ENCODE measurements at places on chromosomes 7 and 10.
A peak's percentile ranks its signal among the peaks of the same experiment; 100 is the strongest.

- no peak for DNase-seq
Observed at GRCh38 chr10:80516506-80517075, 21.1 kb upstream of the SH2D4B start.

- peak; percentile 55 for DNase-seq
Observed at GRCh38 chr10:93062514-93063143, 2.0 kb downstream of the CYP26C1 start.

- DNase-seq = no peak
Observed at GRCh38 chr7:104012835-104013234, 23.4 kb upstream of the RELN start.

- DNase-seq = no peak
Observed at GRCh38 chr7:146126767-146127509, 10.3 kb downstream of the CNTNAP2 start.

DNA sequence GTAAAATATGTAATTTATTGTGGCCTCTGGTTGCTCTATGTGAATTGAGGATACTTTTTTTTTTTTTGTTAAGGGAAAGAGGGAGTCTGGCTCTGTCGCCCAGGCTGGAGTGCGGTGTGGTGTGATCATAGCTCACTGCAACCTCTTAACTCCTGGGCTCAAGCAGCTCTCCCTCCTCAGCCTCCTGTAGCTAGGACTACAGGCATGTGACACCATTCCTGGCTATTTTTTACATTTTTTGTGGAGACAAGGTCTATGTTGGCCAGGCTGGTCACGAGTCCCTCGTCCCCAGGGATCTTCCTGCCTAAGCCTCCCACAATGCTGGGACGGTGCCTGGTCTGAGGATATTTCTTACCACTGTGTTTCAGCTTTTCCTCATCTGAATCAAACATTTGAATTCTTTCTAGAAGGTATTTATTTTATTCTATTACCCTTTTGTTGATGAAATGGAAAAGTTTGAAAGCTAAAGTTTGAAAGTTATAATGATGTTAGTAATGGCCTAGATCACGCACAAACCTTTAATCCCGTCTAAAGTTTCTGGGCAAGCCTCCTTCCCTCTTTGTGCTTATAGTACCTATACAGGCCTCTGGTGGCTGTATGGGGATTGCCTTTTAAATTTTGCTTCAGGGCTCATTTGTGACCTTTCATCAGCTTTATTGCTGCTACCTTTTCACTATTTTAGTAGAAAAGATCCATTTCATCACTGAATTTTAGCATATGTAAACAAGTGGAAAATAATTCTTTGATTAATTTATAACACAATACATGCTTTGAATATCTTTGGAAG lies 2.0 kb downstream of the IFRD1 start:
- DNase-seq = no peak

DNA sequence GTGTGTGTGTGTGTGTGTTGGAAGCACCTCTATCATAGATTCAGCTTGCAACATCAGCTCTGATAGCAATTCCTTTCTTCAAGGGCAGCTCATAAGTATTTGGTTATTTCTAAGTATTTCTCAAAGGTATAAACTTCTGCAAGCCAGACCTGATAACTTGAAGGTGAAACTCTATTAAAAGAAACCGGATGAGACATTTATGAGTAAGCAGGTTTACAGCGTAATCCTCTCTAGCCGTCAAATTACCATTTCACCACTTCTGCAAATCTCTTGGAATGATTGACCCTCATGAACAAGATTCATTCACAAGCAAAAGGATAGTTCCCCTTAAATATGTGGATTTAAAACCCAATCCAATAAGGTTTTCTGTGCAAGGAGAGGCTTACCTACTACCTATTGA lies 23.1 kb downstream of the PDE1C start:
- no peak for DNase-seq

DNA sequence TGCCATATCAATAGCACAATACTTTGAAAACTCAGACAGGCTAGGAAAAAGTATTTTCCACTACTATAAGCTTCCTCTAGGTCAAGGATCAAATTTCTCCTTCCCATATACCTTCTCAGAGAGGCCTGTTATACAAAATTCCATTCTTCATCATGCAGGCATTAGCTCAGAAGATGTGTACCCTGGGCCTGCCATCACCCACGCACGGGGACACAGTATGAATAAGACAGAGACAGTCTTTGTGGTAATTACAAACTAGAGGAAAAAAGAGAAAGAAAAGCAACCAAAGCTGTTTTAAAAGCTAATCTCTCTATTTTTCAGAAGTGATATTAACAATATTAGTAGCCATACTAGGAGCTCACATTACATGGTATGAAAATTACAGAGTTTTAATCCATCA lies 236.8 kb upstream of the AOAH start:
- peak; percentile 20 for DNase-seq

DNA sequence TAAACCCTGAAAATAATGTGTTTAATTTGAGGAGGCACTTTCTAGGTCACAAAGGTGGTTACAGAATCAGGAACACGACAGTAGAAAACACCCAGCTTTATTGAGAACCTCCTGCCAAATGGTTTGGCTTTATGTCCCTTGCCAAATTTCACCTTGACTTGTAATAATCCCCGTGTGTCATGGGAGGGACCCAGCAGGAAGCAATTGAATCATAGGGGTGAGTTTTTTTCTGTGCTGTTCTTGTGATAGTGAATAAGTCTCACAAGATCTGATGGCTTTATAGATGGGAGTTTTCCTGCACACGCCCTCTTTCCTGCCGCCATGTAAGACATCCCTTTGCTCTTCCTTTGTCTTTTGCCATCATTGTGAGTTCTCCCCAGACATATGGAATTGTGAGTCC lies 193.8 kb upstream of the KLF6 start:
- no peak for DNase-seq

DNA sequence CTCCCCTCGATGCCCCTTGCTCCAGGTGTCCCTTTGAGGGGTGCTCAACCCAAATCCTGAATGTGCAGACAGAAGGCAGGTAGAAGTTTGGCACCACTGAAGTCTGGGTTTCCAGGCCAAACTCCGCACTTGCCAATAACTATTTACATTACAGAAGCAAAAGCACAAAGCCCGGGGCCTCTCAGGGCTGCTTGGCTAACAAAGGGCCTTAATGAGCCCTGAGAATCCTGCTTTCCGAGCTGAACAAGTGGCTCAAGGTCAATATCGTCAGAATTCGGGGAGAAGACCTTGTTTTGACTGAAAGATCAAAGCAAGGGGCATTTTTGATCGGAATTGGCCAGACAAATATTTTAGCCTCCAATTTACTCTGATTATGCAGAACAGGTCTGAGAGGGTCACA lies 189.9 kb downstream of the HERPUD2 start:
- no peak for DNase-seq

- DNase-seq = no peak
Observed at GRCh38 chr7:24955313-24955712, 24.7 kb downstream of the OSBPL3 start.

All from stimulated activated CD4-positive, alpha-beta T cell treated with anti-CD3 and anti-CD28 coated beads, Interleukin-1b, Interleukin-23, amount 100 ng/mL, for 48 hours (primary cell).